RKO (cell line): ENCODE measurements at places on chromosomes 16 and 17.

DNA sequence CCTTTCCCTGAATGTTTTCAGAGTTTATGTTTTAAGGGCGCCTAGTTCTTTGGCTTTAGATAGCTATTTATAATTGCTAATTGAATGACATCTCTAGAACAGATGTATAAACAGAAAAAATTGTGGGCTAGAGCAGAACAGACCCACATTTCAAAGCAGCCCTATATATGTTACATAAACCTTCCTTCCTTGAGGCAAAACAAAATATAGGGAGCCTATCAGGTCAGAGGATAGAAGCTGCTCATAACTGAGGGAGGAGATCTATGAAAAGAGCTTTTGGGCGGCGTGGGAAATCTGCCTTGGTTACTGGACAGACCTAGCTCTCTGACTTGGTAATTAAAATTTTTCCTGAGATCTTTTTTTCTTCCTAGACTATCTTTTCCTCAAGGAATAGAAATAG is 68.4 kb downstream of the SPAG9 start:
- no peak for DNase-seq

DNA sequence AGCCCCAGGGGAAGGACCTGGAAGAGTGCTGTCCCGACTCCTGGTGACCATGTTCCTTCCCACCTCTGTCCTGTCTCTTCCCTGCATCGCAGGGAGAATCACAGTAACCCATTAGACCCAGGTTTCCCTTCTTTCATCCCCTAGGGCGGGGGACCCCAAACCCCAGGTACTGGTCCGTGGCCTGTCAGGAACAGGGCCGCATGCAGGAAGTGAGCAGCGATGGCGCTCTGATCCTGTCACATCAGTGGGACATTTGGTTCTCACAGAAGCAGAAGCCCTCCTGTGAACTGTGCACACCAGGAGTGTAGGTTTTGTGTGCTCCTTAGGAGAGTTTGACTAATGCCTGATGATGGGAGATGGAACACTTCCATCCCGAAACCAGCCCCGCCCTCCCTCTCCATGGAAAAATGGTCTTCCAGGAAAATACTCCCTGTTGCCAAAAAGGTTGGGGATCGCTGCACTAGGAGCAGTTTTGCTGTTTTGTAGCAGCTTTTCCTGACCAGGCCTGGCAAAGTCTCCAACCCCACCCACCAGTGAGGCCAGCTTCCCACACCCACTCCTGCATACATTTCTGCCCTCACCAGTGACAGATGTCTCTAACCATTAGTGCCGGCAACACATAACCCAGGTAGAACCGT is 10.5 kb downstream of the MNT start:
- DNase-seq: no peak

- DNase-seq: no peak
These were observed 132.0 kb downstream of the MRTFB start for GRCh38 chr16:14203166-14203565.

DNA sequence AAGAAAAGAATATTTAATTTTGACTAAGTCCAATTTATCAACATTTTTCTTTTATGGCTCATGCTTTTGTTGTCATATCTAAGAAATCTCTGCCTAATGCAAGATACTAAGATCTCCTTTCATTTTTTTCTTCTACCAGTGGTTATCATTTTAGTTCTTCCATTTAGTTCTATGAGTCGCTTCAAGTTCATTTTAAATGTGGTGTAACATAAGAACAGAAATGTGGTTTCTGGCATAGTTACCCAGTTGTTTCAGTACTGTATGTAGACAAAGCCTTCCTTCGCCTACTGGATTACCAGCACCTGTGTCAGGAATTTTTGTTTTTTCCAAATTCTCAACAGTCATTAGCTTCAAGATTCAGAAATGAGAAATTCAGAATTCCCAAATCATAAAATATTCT is 175.7 kb downstream of the PARN start:
- no peak for DNase-seq

DNA sequence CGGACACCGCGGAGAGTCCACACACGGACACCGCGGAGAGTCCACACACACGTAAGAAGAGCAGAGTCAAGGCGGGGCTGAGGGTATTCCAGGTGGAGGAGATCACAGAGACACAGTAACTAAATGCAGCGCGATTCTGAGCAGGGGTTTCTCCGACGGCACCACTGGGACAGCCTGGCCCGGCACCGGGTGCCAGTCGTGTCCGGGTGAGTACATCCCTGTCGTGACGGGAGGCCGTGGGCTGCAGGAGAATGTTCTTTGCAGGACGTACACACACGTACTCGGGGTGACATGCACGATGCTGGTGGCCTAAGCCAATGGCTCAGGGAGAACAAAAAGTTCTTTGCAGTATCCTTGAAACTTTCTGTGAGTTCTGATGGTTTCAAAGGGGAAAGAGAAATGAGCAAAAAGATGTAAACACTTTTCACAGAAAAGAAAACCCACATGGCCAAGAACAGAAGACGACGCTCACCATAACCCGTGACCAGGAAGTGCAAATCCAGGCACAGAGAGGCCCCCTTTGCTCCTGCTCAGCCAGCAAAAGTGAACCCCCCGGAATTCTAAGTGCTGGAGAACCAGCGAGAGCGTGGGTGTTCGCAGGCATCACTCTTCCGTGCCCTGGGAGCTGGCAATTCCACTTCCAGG is 53.7 kb upstream of the METRNL start:
- no peak for DNase-seq

- DNase-seq: peak; percentile 99
These were observed 441 bp upstream of the PLEKHH3 start for GRCh38 chr17:42677012-42677857.

- no peak for DNase-seq
These were observed 190.2 kb upstream of the MPHOSPH6 start for GRCh38 chr16:82360024-82360783.

GRCh38 chr17:48726916-48727286 is 1.6 kb downstream of the HOXB13 start:
- DNase-seq: no peak

DNA sequence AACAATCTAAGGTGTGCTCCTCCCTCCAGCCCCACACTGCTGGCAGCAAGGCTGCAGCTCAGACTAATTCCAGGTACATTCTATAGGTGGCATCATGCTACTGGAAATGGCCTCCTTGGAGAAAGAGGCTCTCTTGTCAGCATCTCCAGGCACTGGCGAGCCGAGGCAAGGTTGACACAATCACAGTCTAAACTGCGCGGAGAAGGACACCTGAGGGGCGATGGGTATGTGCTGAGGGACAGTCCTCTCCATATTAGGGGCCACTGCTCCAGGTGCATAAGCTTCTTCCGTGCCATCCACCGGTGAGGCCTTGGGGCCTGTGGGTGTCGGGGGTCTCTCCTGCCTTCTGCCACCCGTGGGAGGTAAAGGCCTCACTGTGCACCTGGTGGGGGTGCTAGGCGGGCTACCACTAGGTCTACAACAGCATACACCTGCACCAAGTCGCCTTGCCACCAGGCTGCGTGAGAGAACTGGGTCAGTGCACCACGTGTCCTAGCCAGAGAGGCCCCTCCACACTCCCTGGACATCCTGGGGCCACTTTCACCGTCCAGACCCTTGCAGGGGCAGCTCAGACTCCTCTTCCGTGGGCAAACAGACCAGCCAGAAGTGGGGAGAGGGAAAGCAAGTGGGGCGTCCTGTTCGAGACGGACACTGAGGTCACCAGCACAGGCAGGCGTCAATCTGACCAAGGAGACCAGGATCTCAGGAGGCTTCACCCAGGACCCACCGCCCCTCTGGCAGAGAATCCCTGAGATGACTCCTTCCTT is 12.1 kb upstream of the CBX8 start:
- DNase-seq: no peak

DNA sequence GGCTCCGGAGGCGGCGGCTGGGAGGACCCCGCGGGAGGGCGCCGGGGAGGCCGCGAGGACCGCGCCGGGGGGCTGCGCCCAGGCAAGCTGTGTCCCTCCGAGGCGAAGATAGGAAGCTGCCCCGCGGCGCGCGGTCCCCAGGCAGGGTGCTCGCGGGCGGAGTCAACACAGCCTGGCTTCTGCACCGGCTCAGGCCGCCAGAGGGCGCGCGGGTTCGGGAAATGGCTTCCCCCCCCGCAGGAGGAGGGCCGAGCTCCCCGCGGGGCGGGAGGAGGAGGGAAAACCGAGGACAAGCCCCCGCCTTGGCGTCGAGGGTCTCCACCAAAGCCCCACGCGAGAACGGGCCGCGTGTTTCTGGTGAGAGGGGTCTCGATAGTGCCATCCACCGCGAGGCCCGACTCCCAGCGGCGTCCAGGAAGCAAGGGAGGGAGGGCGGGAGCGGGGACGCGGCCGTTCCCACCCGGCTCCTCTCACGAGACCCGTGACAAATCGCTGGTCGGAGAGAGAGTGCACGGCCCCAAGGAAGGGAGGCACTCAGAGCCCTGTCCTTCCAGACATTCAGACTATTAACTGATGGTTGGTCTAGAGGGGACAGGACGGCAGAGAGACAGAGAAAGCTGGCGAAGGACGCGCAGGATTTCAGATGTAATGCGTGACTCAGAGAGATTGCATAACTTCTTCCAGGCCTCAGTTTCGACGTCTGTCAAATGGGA is 64.4 kb upstream of the DNAJA2 start:
- peak; percentile 80 for DNase-seq

DNA sequence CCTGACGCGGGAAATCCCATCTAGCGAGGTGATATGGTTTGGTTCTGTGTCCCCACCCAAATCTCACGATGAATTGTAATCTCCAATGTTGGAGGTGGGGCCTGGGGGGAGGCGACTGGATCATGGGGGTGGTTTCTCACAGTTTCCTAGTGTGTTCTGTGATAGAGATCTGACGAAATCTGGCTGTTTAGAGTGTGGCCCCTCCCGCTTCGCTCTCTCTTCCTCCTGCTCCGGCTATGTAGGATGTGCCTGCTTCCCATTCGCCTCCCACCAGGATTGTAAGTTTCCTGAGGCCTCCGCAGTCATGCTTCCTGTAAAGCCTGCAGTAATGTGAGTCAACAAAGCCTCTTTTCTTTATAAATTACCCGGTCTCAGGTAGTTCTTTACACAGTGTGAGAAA is 31.6 kb downstream of the IFT140 start:
- DNase-seq: no peak

- DNase-seq: peak; percentile 35
These were observed 40.1 kb downstream of the NOS2 start for GRCh38 chr17:27760069-27760885.

DNA sequence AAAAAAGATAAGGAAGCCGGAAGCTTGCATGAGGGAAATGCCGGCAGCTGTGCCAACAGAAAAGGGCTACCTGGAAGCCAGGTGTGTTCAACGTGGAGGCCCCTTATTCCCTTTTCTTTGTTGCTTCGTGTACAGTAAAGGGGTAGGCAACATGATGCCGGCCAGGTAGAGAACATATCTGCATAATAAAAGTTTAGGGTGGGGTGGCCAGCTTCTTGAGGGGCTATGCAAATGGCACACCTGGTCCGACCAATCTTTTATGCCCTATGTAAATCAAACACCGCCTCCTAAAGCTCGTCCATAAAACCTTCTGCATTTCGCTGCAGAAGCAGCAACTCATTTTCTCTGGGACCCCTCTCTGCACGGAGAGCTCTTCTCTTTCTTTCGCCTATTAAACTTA is 911.6 kb downstream of the KCNJ2 start:
- no peak for DNase-seq

GRCh38 chr17:77496831-77497577 is 356.2 kb downstream of the SEC14L1 start:
- no peak for DNase-seq

DNA sequence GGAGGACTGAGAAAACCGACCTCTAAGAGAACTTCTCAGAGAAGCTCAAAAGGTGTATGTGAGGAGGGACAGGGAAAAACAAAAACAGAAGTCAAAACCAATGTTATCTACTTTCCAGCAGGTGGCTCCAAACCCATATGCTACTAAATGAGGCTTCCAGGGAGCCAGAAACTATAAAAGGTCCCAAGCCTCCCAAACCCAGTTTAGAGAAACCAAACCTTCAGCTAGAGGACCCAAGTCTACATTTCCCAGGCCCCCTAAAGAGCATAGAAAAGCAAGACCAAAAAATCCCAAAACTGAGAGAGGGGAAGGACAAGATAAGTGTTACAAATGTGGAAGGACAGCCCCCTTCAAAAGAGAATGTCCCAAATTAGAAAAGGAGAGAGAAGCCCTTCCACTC is 3.7 kb downstream of the HPR start:
- DNase-seq: peak; percentile 66

DNA sequence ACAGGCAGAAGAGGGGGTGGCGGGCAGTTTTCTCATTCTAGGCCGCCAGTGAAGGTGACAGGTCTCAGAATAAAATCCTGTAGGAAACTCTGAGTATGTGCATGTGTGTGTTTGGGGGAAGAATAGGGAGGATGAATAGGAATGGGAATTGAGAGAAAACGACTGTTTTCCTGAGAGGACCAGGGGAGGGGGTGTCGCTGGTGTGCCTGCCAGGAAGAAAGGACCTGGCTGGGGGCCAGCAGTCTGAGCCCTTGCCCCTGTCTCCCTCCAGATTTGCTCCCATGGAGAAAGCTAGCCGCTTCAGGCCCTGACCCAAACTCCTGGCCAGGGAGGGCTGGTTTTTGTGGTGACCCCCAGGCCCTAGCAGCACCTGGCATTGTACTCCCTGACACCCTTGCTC is 14.4 kb downstream of the C17orf50 start:
- DNase-seq: no peak

- DNase-seq: no peak
These were observed 10.1 kb upstream of the COL1A1 start for GRCh38 chr17:50211249-50212120.

GRCh38 chr17:60615108-60615507 is 15.1 kb downstream of the PPM1D start:
- no peak for DNase-seq

DNA sequence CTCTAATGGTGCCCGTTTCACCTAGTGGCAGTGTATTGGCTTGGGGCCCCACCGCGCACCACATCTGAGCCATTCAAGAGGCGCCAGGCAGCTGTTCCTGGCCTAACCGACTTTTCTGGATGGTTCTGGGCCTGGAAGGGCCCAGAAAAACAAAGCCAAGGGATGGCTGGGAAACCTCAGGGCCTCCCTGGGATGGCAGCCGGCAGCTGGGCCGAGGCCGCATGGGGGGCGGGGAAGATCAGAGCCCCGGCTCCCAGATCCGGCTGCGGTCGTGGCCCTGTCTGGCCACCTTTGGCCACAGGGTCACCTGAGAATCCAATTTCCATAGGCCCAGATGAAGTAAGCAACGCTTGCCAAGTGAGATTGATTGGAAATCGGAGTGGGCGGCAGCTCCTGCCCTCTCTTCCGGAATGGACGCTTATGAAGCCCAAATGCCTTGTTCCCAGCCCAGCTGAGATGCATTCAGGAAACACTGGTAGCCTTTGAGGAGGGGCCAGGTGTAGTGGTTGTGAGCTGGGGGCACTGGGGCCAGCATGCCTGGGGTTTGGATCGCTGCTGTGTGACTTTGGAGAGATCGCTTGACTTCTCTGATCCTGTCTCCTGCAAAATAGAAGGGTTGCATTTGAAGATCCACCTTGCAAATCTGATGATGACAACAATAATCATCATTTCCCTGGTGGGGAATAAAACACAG is 163.8 kb upstream of the GSE1 start:
- DNase-seq: no peak

DNA sequence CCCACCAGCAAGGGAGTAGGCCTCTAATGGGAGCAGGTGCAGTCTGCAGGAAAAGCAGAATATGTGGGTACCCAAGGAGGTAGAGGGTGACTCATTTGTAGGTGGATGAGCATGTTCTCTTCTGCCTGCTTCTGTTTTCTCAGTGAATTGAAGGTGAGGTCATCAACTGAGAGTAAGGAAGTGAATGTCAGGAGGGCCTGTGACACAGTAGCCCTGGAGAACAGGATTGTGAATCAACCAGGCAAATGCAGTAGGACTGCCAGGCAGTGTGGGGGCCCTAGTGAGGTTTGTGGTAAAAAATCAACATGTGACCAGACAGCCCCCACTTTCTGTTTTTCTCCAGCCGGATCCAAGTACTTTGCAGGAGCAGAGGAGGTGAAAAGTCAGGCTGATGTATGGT is 150.5 kb upstream of the SOX9 start:
- DNase-seq: no peak

GRCh38 chr16:20313741-20314140 is 13.6 kb downstream of the GP2 start:
- DNase-seq: no peak
